Fibroblast of lung (primary cell): ENCODE measurements at places on chromosomes 1 and 21. TPM values are rescaled to one million over a fixed set of nuclear protein-coding genes. Genes with fewer than 3 reads are reported as not detected.

DNA sequence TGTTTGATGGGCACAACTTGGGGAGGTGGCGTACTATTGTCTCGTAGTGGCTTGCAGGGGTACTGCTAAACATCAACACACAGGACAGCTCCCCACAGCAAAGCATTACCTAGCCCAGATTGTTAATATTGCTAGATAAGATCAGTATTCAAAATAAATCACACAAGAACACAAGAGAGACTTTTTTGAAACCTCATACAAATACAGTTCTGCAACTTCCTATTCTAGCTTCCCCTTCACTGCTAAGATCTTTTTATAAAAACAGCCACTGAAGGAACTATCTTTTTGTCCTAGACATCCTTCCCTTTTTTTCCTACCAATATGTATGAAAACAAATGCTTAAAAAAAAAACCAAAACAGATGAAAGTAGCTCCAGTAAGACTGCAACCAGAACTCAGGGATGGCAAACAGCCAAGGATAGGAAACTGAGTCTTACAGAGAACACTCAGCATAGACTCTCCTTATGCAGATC lies 137.8 kb upstream of the KRTAP19-8 start:
- DNase-seq, result no peak

DNA sequence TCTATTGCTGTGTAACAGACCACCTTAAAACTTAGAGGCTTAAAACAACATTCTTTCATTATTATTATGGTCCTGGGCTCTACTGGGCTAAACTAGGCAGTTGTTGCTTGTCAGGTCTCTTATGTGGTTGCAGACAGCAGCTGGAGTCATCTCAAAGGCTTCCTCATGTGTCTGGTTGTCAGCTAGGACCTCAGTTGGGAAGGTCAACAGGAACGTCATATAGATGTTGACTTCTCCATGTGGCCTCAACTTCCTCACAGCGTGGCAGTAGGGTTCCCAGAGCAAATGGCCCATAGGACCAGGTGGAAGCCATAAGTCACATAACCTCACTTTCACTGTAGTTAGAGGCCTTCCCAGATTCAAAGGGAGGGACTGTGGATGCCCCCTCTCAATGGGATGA lies 15.4 kb upstream of the MEF2D start:
- no peak for DNase-seq

DNA sequence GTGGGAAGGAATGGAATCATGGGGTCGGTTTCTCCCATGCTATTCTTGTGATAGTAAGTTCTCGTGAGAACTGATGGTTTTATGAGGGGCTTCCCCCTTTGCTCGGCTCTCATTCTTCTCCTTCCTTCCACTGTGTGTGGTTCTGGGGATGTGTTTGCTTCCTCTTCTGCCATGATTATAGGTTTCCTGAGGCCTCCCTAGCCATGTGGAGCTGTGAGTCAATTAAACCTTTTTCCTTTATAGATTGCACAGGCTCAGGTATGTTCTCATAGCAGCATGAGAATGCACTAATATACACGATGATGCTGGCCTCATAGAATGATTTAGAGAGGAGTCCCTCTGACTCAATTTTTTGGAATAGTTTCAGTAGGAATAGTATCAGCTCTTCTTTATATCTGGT lies 195.4 kb upstream of the IVNS1ABP start:
- DNase-seq, result peak; percentile 8

DNA sequence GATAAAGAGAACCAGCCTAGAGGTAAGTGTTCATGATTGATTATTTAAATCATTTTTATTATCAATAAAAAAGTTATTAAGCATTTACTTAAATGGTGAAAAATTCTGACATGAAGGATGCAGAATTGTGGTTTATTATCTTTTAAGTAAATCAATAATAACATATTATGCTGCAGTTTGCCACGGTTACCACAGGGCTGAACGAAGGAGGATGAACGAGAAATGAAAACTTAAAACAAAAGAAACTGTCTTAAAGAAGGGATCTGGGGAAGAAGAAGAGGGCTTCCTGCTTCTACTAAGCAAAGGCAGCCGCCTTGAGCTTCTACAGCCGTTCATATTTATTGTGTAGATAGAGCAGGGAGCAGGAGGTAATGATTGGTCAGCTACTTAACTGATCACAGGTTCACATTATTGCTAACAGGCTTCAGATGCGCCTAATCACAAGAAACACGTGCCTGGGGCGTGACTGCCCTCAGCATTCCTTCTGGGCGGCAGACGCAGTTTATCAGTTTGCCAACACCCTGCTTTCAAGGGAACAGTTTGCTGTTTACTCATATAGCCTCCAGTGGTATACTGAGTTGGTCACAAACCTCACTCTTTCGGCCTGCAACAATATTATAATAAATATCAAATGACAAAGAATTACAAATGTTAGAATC lies 5.8 kb upstream of the FNBP1L start:
- DNase-seq, result no peak

DNA sequence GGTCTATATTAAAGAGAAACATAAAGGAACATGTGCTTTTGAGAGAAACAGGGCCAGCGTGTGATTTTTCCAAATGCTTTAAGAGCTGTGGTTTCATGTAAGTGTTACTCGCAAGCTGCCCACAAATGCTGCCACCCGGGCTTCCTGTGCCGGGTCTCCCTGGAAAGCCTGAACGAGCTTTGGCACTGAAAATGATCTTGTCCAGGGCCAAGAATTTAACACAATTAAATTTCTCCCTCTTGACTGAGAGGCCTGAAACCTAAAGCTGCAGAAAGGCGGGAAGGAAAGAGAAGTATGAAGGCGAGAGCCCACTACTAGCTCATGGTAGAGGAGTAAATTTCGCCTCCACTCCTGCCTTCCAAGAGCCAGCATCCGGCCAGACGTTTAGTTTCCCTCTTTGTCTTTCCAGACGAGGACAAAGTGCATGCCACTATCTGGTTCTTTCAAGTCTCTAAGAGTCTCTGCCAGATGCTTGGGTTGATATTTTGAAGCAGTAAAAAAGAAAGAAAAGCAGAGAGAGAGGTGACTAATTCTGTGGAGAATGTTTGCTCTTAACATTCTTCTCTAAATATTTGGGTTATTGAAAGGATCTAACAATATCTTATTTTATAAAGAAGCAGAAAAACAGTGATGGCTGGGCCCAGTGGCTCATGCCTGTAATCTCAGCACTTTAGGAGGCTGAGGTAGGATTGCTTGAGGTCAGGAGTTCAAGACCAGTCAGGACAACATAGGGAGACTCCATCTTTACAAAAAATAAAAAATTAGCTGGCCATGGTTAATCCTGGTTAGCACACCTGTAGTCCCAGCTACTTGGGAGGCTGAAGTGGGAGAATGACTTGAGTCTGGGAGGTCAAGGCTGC lies 100.0 kb upstream of the HNRNPU start:
- DNase-seq, result peak; percentile 83

GRCh38 chr21:40051801-40052200 lies 184.6 kb downstream of the PCP4 start:
- no peak for DNase-seq

- peak; percentile 9 for DNase-seq
Observed at GRCh38 chr1:173356191-173356762, 120.9 kb upstream of the PRDX6 start.

GRCh38 chr1:2240270-2241156 lies 12.4 kb downstream of the SKI start:
- peak; percentile 71 for DNase-seq

- DNase-seq, result no peak
Observed at GRCh38 chr1:224182057-224182865, 779 bp upstream of the DEGS1 start.

- peak; percentile 30 for DNase-seq
Observed at GRCh38 chr1:227447531-227447990, 115.8 kb upstream of the ZNF678 start.

- no peak for DNase-seq
Observed at GRCh38 chr1:11432526-11432925, 46.4 kb upstream of the DISP3 start.

- DNase-seq, result peak; percentile 45
Observed at GRCh38 chr1:27391511-27392095, 819 bp upstream of the GPR3 start.

- DNase-seq, result no peak
Observed at GRCh38 chr1:222547260-222547614, 667 bp downstream of the HHIPL2 start.

GRCh38 chr1:25563330-25564215 lies 20.2 kb downstream of the LDLRAP1 start:
- DNase-seq, result no peak

DNA sequence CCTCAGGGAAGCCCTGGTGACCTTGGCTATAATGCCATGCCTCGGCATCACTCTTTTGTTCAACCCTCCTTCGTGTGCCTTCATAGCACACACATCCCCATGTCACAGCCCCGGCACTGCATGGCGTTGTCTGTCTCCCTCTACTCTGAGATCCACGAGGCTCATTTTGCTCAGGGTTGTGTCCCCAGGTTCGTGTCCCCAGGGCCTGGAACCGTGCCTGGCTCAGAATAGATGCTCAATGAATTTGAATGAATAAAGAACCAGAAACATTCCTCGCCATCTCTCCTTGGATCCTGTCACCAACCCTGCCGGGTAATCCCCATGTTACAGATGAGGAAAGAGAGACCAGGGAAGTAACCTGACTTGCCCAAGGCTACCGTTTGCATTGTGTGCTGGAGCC lies 177.3 kb downstream of the PTPRU start:
- DNase-seq, result no peak

- no peak for DNase-seq
Observed at GRCh38 chr1:201311356-201312011, 28.2 kb downstream of the PKP1 start.

OPRD1 gene
- under 0.01 TPM in 1 of 2 replicates, not detected in the other for total RNA-seq

PTPN7 gene
- total RNA-seq, result not detected in 2 replicates

A3GALT2 gene
- not detected in 2 replicates for total RNA-seq

IGSF21 gene
- not detected in 2 replicates for total RNA-seq

DYNLT4 gene
- 0.51 and 0.66 TPM in 2 replicates for total RNA-seq

KCNE1 gene
- under 0.01 and 0.33 TPM in 2 replicates for total RNA-seq

FCRL4 gene
- not detected in 2 replicates for total RNA-seq
